ENCODE measurements at places on chromosomes 12 and 14.

DNA sequence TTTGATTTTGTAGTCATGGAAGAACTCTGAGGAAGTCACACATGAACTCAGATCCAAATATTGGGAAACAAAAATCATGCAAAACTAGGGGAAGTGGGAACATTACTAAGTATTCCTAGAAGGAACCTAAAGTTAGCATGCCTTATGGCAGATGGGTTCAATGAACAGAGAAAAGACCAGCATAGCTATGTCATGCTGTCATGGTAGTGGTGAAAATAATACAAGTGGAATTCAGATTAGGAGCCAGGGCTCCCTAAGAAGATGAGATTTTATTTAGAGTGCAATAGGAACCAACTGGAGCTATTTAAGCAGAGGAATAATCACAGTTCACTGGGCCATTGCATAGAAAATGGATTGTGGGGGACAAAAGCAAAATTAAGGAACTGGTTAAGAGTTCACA lies 134.0 kb downstream of the DIO2 start:
- DNase-seq: no peak

DNA sequence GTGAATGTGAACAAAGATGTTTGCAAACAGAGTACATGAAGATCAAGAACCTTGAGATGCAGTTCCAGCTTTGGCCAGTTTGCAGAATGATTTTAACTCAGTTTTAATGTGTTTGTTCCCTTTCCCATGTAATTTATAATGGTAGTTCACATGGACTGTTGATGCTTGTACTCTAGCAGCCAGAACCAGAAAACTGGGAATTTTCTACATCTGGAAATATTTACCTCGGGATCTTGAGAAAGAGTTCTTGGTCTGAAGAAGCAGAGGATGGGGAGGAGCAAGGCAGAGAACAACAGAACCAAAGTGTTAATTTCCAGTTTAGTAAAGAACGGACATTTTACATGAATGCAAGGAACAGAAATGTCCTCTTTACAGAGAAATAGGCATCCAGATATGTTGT lies 37.0 kb upstream of the PMCH start:
- no peak for DNase-seq

DNA sequence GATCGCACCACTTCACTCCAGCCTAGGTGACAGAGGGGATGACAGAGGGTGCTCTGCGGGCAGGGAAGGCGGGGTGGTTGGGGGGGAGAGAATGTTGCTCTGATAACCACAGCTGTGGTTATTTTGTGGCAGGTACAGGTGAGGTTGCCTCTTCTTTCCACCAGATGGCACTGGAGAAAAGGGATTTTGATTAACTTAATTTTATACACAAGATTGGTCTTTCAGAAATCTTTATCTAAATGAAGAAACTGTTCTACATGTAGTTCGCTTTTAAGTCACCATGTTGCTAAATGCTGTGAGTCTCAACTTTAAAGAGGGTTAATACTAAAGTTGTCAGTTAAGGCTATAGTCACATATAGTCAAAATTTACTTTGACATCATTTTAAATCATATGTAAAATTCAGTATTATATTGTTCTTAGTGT lies 25.7 kb downstream of the FGF23 start:
- DNase-seq: peak; percentile 27

GRCh38 chr12:76080017-76080728 lies 4.3 kb downstream of the NAP1L1 start:
- DNase-seq: no peak

DNA sequence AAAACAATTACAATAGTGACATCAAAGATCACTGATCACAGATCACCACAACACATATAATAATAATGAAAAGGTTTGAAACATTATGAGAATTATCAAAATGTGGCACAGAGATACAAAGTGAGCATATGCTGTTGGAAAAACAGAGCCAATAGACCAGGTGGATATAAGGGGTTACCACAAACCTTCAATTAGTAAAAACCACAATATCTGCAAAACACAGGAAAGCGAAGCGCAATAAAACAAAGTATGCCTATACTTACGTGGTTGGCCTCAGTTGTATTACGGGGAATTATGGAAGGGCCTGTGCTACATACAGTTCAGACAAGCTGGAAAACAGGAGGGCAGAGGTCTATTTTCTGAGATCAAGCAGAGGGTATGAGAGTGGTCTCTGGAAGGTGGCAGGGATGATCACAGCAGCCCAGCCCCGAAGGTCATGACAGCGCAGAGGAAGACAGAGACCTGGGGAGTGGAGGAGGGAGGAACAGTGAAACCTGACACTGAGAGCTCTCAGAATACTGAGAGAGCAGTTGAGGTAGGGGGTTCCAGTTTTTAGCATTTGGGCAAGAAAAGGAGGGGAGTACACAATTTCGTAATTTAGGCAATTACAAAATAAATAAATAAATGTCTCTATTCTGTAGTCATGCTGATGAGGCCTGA lies 41.3 kb downstream of the IFNG start:
- no peak for DNase-seq

GRCh38 chr12:68613209-68613904 lies 2.7 kb downstream of the RAP1B start:
- peak; percentile 8 for DNase-seq

DNA sequence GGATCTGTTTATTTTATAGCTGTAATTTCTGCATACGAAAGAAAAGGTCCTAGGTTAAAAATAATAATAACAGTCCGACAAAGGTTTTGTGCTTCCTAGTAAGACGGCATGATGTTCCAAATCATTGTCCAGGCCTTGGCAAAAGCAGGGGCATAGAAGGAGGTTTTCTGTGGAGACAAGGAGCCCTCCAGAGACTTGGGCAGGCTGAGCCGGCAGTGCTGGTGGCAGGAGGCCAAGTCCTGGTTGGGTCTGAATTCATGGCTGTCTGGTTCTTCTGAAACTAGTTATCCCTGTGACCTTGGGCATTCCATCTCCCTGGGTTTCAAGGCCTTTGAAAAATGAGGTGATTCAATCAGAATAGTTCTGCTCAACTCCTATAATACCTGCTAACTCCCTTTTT lies 44.0 kb downstream of the KCNK13 start:
- DNase-seq: no peak

DNA sequence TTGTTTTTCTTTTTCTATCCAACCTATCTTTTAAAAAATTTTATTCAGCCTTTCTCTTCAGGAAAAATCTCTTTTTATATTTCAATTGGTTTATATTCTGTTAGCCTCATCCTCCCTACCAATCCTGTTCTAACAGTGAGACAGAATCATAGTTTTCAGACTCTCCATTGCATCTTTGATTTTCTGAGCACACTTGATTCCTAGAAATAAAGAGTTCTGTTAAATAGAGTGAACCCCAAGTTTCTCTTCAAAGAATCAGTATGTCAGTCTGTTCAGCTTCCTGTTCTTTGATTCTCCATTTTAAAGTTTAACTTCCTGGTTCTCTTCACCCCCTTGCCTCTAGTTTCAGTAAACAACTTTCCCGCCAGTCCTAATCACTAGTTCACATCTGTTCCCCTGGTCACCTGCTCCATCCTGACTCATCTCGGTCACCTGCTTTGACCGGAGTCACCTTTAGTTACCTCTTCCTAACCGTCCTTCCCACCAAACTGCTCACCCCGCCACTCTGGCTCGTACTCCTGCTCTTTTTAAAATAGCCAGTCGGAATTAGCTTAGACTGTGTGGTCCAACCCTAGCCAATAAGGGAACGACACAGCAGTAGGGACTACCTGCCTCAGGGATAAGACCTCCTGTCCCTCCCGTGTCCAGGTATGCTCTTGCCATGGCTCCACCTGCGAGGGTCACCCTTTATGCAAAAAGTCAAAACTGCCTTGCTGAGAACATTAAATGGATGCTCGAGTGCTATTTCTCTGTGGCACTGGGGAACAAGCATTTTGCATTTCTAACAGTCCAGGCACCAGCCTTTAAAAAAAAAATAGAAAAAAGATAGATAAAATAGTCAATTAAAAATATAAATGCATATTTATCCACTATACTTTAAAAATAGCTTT lies 48.4 kb downstream of the DDX51 start:
- no peak for DNase-seq

- DNase-seq: no peak
Measured at GRCh38 chr12:98478606-98479005, 36.8 kb upstream of the TMPO start.

- peak; percentile 11 for DNase-seq
Measured at GRCh38 chr14:54881235-54881760, 21.3 kb downstream of the GCH1 start.

DNA sequence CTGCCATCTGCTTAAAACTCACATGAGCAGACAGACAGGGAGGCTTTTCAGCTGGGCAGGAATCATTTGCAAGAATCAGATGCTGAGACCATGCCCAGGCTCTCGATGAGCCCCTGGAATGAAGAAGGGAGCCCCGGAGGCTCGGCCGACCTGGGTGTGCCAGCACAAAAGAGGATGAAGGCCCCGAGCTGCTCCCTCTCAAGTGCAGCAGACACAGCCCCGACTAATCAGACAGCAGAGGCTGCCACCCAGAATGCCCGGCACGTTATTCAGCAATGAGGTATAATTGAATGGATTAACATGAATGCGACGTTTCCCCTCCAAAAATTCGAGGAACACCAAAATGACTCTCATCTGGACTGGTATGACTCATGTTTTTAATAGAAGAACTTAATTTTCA lies 58.9 kb downstream of the BCL11B start:
- DNase-seq: peak; percentile 65

DNA sequence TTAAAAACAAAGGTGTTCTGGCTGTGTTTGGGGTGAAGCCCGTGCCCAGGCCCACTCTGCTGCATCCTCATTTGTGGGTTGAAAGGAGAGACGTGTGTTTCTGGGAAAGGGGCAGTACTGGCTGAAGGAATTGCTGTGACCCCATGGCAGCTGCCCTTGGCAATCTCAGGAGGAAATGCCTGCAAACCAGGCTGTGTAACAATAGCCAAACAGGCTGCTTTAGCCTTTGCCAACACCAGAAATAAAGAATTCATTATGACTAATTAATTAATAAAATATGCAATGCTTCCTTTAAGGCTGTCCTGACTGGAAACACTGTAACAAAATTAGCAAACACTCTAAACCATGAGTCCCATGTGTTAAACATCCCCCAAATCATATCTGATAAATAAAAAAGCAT lies 53.0 kb upstream of the KRR1 start:
- DNase-seq: no peak

GRCh38 chr14:94867209-94867608 lies 97.3 kb upstream of the GSC start:
- DNase-seq: no peak

GRCh38 chr14:103194256-103195045 lies 71.2 kb downstream of the TNFAIP2 start:
- DNase-seq: no peak

GRCh38 chr14:76227450-76228050 lies 75.8 kb downstream of the GPATCH2L start:
- DNase-seq: no peak

GRCh38 chr14:70697701-70698100 lies 56.0 kb downstream of the TTC9 start:
- no peak for DNase-seq

DNA sequence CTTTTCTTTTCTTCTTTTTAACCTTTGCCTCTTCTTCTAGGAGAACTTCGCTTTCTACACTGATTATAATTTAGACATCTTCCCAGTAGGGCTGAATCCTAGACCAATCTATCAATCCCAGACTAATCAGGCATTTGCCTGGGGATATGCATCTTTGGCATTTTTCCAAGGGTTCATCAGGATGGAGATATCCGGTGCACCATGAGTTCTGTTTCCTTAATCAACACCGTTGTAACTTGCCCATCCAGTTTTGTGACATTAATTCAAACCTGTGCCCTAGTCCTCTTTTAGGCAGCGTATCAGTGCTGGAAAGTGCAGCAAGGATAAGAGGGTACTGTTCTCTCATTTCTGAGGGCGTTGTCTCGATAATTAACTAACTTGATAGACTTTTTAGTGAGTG lies 617 bp upstream of the MGP start:
- DNase-seq: no peak

GRCh38 chr12:59036347-59036746 lies 116.0 kb upstream of the LRIG3 start:
- no peak for DNase-seq

DNA sequence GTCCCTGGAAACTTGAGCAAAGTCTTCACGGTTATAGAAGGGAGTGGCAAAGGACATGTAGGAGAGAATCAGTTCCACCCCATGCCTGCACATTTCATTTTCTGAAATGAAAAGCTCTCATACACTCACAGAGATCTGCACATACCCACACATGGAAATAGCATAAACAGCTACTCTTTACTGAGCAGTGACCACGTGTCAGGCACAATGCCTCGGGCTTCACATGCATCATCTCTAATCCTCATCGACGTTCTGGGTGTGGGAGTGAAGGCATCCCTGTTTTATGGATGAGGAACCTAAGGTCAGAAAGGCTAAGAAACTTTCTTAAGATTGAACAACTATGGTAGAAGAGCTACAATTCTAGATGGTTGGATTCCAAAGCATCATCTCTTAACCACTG lies 198.8 kb downstream of the DAD1 start:
- no peak for DNase-seq

DNA sequence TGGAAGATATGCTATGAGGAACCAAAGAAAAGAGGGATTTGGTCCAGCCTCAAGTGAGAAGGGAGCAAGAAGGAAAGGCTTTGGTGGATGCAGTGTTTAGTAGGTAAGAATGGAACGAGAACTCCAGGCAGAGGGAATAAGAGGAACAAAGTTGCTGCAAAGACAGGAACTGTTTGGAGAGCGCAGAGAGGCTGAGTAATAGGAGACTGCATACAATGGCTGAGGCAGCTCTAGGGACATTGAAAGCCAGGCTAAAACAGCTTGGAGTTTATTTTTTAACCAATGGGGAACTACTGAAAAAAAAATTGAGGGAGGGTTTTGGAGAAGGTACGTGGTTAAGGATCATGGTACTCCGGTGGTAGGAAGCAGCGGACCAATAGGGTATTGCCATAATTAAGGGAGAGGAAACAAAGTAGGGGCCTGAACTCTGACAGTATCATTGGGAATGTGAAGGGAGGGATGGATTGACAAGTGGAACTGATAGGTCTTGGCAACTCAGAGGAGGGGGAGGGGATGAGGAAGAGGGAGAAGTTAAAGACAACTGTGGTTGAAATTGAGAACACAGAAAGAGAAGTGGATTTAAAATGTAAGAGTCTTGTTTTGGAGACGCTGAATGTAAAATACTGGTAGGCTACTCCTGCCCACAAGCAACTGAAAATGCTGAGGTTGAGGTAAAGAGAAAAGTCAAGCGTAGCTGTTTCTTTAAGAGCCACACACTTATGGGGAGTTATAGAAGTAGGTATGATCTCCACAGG lies 4.8 kb downstream of the ASCL4 start:
- DNase-seq: no peak

DNA sequence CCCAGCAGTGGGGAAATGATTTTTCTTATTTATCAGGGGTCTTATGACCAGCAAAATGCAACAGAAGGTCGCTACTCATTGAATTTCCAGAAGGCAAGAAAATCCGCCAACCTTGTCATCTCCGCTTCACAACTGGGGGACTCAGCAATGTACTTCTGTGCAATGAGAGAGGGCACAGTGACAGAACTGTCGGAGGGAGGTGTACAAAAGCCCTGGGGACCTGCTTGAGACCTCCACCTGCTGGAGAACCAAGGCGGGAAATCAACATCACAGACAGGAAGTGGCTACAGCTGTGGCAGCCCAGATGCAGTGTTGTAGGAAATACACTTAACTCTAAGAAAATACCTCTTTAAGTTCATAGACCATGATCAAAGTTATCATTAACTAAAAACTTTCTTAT lies 250.9 kb upstream of the OR4E1 start:
- peak; percentile 17 for DNase-seq

GRCh38 chr12:186006-186625 lies 27.8 kb downstream of the SLC6A12 start:
- no peak for DNase-seq

GRCh38 chr14:36502558-36503508 lies 17.2 kb downstream of the NKX2-1 start:
- DNase-seq: no peak

Measured in stimulated activated CD4-positive, alpha-beta T cell treated with anti-CD3 and anti-CD28 coated beads, Interleukin-4, amount 100 ng/mL, for 4 hours (primary cell).